ENCODE measurements at places on chromosomes 16 and 17. TPM values are rescaled to one million over a fixed set of nuclear protein-coding genes. Genes with fewer than 3 reads are reported as not detected.

SNF8 gene
- 104 TPM for polyA plus RNA-seq

TP53TG3B gene
- not detected for polyA plus RNA-seq

PRDM7 gene
- 0.91 TPM for polyA plus RNA-seq

FDXR gene
- polyA plus RNA-seq: 6.5 TPM

IGF2BP1 gene
- polyA plus RNA-seq: 32.9 TPM

EVPL gene
- 19.8 TPM for polyA plus RNA-seq

TMEM238L gene
- 3.3 TPM for polyA plus RNA-seq

ASPHD1 gene
- polyA plus RNA-seq: 0.86 TPM

SPATA22 gene
- polyA plus RNA-seq: 0.15 TPM

NHLRC4 gene
- 4.7 TPM for polyA plus RNA-seq

KIAA0513 gene
- polyA plus RNA-seq: 4.8 TPM

ANKRD40CL gene
- 0.48 TPM for polyA plus RNA-seq

CHD3 gene
- 195 TPM for polyA plus RNA-seq

CXCL16 gene
- 9.5 TPM for polyA plus RNA-seq

ARHGAP44 gene
- polyA plus RNA-seq: 8.9 TPM

TNRC6C gene
- 17.1 TPM for polyA plus RNA-seq

TAT gene
- polyA plus RNA-seq: 0.17 TPM

EPN3 gene
- 9.5 TPM for polyA plus RNA-seq

DNAH17 gene
- polyA plus RNA-seq: 3.6 TPM

NOD2 gene
- polyA plus RNA-seq: 0.65 TPM

PRKCB gene
- 3.8 TPM for polyA plus RNA-seq

KRT39 gene
- polyA plus RNA-seq: not detected

VAMP2 gene
- 120 TPM for polyA plus RNA-seq

CHD9NB gene
- polyA plus RNA-seq: 10.8 TPM

KRT15 gene
- 1.8 TPM for polyA plus RNA-seq

NATD1 gene
- polyA plus RNA-seq: 11.2 TPM

PRSS22 gene
- 8.2 TPM for polyA plus RNA-seq

AGRP gene
- polyA plus RNA-seq: 0.18 TPM

TLCD2 gene
- 6.7 TPM for polyA plus RNA-seq

CA5A gene
- 0.25 TPM for polyA plus RNA-seq

ARSG gene
- polyA plus RNA-seq: 6.2 TPM

HOXB6 gene
- polyA plus RNA-seq: 98.2 TPM

CPHXL2 gene
- polyA plus RNA-seq: 0.40 TPM

OSGIN1 gene
- polyA plus RNA-seq: 0.30 TPM

GDPD3 gene
- polyA plus RNA-seq: 13.6 TPM

SLFN14 gene
- 0.08 TPM for polyA plus RNA-seq
